ENCODE measurements at places on chromosomes 1 and 21.

DNA sequence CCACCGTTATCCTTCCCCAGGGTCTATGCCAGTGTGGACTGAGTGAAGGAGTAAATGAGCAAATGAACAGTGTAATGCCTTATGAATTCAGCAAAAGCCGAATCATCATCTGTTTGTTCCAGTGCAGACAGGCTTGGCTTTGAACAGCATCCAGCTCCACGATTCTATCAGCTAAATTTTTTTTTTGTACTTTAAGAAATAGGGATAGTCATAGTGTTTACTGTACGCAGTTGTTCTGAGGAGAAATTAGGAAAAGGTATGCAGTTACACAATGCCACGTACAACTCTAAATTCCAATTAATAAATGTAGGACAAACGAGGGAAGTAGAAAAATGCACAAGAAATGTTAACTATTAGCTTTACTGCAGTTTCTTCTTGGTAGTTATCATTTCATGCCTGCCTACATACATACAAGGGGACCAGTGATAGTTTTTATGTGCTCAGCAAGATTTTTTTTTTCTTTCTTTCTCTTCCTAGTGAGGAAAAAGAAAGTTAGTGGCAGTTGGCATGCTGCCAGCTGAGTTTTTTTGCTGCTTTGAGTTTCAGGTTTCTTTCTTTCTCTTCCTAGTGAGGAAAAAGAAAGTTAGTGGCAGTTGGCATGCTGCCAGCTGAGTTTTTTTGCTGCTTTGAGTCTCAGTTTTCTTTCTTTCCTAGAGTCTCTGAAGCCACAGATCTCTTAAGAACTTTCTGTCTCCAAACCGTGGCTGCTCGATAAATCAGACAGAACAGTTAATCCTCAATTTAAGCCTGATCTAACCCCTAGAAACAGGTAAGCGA is at the start of gene IFI44L:
Gene IFI44L (plus strand): TSS at position 646 of the 777 bp plus-strand sequence. CDS start 7,468 bp downstream, outside the sequence.
- DNase-seq: no peak

DNA sequence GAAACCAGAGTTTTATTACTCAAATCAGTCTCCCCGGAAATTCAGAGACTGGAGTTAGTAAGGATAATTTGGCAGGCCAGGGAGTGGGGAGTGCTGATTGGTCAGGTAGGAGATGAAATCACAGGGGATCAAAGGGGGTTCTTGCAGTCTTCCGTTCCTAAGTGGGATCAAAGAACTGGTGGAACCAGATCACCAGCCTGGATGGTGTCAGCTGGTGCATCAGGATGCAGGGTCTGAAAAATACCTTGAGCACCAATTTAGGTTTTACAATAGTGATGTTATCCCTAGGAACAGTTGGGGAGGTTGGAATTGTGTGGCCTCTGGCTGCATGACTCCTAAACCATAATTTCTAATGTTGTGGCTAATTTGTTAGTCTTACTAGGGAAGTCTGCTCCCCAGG is 1.4 kb upstream of the CD101 start:
- no peak for DNase-seq

DNA sequence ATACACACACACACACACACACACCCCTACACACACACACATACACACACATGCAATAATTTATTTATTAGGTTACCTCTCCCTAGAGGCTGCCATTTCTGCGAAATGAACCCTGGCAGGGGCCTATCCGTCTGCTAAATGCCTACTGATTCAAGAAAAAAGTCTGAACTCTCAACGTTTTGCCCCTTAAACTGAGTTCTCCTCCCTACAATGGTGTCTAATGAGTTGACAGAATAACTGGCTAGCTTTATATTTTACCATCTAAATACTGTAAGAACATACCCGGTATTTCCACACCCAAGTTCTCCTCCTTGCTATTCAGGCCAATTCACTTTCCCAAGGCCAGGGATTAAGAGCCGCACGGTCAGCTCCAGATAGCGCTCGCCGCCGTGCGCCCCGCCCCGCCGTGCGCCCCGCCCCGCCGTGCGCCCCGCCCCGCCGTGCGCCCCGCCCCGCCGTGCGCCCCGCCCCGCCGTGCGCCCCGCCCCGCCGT is 339 bp upstream of the RNPC3 start:
- DNase-seq: peak; percentile 38

DNA sequence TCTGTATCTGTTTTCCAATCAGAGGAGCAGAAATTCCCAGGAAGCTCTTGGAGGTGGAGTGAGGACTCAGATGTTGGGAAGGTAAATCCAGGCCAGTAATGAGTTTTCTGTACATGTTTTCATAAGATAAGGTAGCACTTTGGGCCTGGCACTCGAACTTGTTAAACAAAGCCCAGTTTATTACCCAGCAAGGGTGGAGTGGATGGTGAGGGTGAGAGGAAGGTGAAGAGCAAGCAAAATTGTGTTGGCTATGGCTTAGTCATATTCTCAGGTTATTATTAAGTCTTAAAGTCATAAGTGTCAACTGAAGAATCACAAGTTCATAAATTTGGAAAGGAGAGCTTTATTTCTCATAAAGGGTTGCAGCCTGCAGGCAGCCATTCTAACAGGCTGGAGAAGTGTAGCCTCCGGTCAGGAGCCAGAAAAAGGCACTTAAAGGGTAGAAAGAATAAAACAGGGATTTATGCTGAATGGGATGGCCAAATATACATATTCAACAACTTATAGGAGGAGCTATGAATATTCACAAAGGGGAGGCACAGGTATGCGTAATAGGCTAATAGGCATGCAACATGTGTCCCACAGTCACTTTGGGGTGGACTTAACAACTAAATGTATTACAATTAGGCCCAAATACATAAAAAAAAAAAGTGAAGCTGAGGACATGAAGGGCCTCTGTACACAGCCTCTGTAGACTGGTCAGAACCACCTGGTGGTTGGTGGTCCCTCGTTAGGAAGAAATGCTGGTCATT is 523.9 kb downstream of the LMO4 start:
- no peak for DNase-seq

DNA sequence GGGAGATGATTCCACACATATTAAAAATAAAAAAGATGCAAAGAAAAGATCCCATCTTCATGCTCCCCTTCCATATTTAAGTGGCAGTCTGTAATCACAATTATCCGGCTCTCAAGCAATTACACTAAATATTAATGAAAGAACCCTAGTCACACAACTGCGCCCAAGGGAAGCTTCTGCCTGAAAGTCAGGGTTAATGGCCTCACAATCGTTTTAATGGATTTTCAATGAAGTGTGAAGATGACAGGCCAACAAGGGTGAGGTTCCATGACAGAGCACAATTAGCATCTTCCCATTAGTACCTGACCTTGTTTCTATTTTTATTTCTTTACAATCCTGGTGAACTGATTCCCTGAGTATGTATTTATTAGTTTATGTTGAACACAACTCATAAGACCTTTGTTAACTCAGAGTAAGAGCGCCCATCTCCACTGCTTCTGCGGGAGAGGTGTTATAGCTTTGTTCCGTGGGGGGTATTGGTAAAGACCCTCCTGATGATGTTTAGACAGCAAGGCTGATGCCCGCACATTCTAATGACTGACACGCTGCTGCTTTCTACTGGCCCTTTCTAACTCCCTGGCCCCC is 80.9 kb downstream of the IER5 start:
- DNase-seq: no peak

- DNase-seq: no peak
Observed at GRCh38 chr1:150299716-150300115, 6.1 kb downstream of the MRPS21 start.

GRCh38 chr1:156750191-156750672 is 1.2 kb downstream of the HDGF start:
- no peak for DNase-seq

GRCh38 chr1:8879922-8880676 is 1.6 kb upstream of the ENO1 start:
- DNase-seq: no peak

DNA sequence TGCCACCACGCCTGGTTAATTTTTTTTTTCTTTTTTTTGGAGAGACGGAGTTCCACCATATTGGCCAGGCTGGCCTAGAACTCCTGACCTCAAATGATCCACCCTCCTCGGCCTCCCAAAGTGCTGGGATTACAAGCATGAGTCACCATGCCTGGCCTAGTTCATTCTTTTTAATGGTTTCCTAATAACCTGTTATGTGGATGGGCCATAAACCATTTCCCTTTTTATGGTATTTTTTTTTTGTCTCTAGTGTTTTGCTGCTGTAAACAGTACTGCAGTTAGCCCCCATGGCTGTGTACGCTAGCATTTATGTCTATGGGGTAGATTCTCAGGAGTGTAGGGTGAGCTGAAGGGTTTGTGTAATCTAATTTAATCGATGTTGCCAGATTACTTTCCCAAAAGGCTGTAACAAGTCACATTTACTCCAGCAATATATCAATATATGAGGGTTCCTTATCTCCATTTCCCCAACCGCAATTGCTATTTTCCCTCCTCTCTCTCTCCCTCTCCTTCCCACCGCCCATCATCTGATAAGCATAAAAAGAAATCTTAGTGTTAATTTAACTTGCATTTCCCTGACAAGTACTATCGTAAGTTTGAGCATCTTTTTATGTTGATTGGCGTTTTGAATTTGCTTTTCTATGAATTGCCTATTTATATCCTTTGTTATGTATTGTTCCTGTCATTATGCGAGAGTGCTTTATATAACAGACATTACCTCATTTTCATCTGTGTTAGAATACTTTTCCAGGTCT is 28.7 kb downstream of the RCSD1 start:
- DNase-seq: no peak

DNA sequence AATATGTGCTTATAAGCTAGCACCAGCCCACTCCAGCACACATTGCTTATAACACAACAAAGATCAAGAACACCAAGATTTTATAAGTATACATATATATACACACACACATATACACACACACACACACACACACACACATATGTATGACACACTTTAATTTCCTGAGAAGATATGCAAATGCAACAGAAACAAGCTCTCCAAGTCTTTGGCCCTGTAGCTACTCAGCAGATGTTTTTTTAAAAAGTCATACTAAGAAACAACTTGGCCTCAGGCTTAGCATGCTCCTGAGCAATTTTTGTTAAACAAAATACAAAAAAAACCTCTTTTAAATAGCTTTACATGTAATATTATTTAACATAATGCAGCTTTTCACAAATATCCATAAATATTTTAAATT is 11.1 kb downstream of the TNFSF18 start:
- no peak for DNase-seq

DNA sequence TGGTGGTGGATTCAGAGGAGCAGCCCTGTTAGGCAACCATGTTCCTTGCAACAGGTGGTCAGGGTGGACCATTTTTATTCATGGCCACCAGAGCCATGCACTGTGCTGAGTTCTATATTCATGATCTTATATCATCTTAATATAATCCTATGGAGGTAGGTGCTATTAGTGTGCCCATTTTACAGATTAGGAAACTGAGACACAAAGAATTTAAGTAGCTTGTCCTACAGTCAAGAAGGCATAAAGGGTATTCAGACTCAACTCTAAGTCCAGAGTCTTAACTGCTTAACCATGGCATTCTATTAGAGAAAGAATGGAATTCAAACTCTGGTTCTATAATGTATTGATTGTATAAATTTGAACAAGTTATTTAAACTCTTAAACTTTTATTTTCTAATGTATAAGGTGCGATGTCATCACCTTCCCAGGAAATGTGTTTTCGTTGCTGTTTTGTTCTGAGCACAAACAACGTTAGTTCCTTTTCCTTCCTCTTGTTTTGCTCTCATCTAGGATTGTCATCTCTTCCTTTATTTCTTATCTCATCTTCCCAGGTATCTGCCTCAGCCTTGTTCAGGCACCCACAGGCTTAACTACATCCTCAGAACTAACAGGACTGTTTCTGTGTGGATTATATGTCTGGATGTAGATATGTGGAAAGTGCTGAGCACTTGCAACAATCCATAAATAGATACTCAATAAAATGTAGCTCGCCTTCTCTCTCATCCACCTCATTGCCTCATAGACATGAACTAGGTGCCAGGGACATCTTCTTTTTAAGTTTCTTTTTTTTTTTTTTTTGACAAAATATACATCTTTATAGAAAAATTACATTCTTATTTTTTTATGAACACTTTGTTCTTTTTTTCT is 207.1 kb downstream of the NFIA start:
- DNase-seq: no peak

- DNase-seq: no peak
Observed at GRCh38 chr1:223331929-223332328, 32.0 kb downstream of the SUSD4 start.

GRCh38 chr1:198165927-198166647 is 9.3 kb downstream of the NEK7 start:
- DNase-seq: no peak

DNA sequence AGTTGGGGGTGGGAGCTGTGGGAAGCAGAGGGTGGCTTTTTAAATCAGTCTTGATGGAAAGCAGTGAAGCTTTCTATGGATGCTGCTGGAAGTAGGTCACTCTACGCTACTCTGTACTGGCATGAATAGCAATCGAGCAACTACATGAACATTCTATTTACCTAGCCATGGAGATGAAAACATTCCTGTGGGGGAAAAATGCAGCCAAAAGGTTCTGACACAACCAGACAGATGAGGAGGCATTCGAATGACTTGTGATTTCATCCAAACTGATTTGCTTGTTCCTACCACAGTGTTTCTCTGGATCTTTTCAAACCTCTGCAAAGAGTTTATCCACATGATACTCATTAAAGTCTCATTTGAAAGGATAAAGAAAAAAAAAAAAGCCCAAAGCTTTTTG is 95.0 kb downstream of the ASTN1 start:
- DNase-seq: no peak
